ENCODE measurements at places on chromosomes 6 and 20. TPM values are rescaled to one million over a fixed set of nuclear protein-coding genes. Genes with fewer than 3 reads are reported as not detected.

The CTCFL gene
- not detected for total RNA-seq

The TSPO2 gene
- not detected for total RNA-seq

The RGS17 gene
- total RNA-seq: 0.05 TPM

The KCNK5 gene
- total RNA-seq: 0.60 TPM

The IL17F gene
- total RNA-seq: not detected

The STMND1 gene
- total RNA-seq: not detected

The RNF39 gene
- not detected for total RNA-seq

The C20orf202 gene
- total RNA-seq: 0.14 TPM

The LAMP5 gene
- not detected for total RNA-seq

The SYNE1 gene
- 84.2 TPM for total RNA-seq

The C4B gene
- 81.6 TPM for total RNA-seq

The SLCO4A1 gene
- 15.5 TPM for total RNA-seq

The CD93 gene
- total RNA-seq: 43.5 TPM

The HRH3 gene
- not detected for total RNA-seq

The MTFR2 gene
- total RNA-seq: 0.32 TPM

The TSBP1 gene
- total RNA-seq: not detected

The RIPPLY2 gene
- not detected for total RNA-seq

The ZGPAT gene
- 15.1 TPM for total RNA-seq

The NKAPL gene
- total RNA-seq: 7.4 TPM

The FABP7 gene
- not detected for total RNA-seq

The TREM1 gene
- 1.2 TPM for total RNA-seq

The COX7A2 gene
- total RNA-seq: 969 TPM

The SLC22A23 gene
- 5.6 TPM for total RNA-seq

The JPH2 gene
- 197 TPM for total RNA-seq

The PRDM1 gene
- total RNA-seq: 0.87 TPM

The SOX18 gene
- total RNA-seq: 38.4 TPM

The RIPOR3 gene
- total RNA-seq: 8.3 TPM

The PRL gene
- total RNA-seq: not detected

The FOXS1 gene
- total RNA-seq: 0.89 TPM

The RWDD2A gene
- 2.4 TPM for total RNA-seq

The LRRC1 gene
- 1.1 TPM for total RNA-seq

The FERMT1 gene
- total RNA-seq: 1.5 TPM

The HCK gene
- total RNA-seq: 7.0 TPM

The WFDC12 gene
- not detected for total RNA-seq

The PRR3 gene
- 2.8 TPM for total RNA-seq

The ZNF184 gene
- 4.2 TPM for total RNA-seq

The GJA1 gene
- total RNA-seq: 221 TPM

The CAGE1 gene
- total RNA-seq: 0.11 TPM

The GMDS gene
- total RNA-seq: 5.3 TPM

The MCCD1 gene
- total RNA-seq: not detected

The FUT9 gene
- not detected for total RNA-seq

The DEFB118 gene
- not detected for total RNA-seq

The NRSN1 gene
- not detected for total RNA-seq

The PLTP gene
- total RNA-seq: 156 TPM

The SIRPG gene
- not detected for total RNA-seq

The SLC17A2 gene
- total RNA-seq: not detected
